ENCODE measurements at places on chromosomes 3 and 15. TPM values are rescaled to one million over a fixed set of nuclear protein-coding genes. Genes with fewer than 3 reads are reported as not detected.

Gene CLDN11
- total RNA-seq, result 632 TPM

Gene SMAD6
- total RNA-seq, result 37.2 TPM

Gene NME9
- not detected for total RNA-seq

Gene ARNT2
- 1.3 TPM for total RNA-seq

Gene FAM240A
- not detected for total RNA-seq

All from bronchial smooth muscle cell (primary cell).